Stimulated activated CD4-positive, alpha-beta T cell treated with anti-CD3 and anti-CD28 coated beads, Interleukin-1b, Interleukin-23, amount 100 ng/mL, for 24 hours (primary cell): ENCODE measurements at places on chromosomes 13 and 19.

GRCh38 chr19:10004617-10005016, 5.7 kb downstream of the COL5A3 start:
- DNase-seq, result no peak

- DNase-seq, result no peak
These were observed 49.8 kb upstream of the SLC7A9 start for GRCh38 chr19:32919365-32919764.

GRCh38 chr19:28843761-28844492, 369.0 kb downstream of the UQCRFS1 start:
- DNase-seq, result no peak

GRCh38 chr19:58107778-58108545, 9.9 kb upstream of the ZSCAN18 start:
- no peak for DNase-seq

DNA sequence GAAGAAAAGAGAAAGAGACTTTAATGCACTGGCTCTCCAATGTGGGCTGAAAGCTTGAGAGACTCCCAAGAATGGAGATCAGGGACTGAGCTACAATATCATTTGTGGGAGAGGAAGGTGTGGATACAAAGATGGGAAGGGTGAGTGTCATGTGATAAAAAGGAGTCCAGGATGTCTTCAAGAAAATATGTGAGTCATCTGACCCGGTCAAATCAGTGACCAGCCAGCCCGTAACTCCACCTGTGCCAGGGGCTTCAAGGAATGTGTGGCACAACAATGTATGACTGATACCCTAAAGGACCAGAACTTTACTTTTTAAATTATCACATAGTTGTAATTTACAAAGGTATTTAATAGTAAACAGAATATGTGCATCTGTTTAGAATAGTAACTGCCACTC, 97.2 kb downstream of the DOCK9 start:
- no peak for DNase-seq

- no peak for DNase-seq
These were observed 27.2 kb downstream of the ATP4B start for GRCh38 chr13:113630804-113631203.

DNA sequence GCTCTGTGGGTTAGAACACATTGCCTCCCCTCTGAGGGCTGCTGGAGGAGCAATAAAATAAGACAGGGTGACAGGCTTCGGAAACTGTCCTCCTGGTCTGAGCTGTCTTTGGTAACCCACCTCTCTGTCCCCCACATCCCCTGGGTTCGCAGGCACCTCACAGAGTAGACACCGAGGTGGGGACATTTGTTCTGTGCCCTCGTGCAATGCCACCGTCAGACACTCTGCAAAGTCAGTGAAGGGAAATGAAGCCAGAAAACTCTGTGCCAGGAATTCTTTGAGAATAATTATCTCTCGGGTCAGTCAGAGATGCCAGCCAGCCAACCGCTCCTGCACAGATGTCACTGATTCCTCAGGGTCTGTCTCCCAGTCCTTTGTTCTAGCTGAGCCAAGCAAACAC, 493.6 kb downstream of the FOXO1 start:
- DNase-seq, result no peak

- no peak for DNase-seq
These were observed 268.5 kb downstream of the B3GLCT start for GRCh38 chr13:31468114-31468902.

GRCh38 chr13:30714629-30715371, 20.5 kb upstream of the ALOX5AP start:
- no peak for DNase-seq

DNA sequence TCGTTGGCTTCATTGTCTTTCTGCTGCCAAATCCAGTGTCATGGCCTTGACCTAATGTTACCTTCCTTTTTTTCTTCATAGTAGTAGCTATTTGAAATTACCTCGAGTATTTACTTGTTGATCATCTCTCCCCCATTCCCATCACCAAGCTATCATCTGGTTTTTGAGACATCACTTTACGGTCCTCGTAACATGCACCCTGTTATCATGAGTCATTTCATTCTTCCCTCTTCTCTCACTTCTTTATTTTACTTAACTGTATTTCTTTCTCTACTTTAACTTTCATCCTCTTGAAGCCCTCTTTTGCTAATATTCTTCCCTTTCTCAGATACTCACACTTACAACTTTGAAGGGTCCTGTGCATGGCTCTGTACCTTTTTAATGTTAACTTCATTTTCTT, 31.8 kb downstream of the TPP2 start:
- no peak for DNase-seq

DNA sequence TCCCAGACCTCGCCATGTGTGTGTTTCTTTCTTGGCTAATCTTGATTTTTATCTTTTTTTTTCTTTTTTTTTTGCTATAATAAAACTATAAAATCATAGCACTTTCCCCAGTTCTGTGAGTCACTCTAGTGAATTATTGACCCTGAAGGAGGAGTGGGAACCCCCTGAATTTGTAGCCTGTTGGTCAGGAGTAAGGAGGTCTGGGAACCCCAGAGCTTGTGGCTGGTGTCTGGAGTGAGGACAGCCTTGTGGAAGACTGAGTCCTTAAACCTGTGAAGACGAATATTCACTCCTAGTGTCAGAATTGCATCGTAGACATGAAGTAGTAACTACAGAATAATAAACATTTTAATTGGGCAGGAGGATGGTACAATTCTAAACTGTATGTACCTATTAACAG, 7.4 kb downstream of the EID2B start:
- no peak for DNase-seq

DNA sequence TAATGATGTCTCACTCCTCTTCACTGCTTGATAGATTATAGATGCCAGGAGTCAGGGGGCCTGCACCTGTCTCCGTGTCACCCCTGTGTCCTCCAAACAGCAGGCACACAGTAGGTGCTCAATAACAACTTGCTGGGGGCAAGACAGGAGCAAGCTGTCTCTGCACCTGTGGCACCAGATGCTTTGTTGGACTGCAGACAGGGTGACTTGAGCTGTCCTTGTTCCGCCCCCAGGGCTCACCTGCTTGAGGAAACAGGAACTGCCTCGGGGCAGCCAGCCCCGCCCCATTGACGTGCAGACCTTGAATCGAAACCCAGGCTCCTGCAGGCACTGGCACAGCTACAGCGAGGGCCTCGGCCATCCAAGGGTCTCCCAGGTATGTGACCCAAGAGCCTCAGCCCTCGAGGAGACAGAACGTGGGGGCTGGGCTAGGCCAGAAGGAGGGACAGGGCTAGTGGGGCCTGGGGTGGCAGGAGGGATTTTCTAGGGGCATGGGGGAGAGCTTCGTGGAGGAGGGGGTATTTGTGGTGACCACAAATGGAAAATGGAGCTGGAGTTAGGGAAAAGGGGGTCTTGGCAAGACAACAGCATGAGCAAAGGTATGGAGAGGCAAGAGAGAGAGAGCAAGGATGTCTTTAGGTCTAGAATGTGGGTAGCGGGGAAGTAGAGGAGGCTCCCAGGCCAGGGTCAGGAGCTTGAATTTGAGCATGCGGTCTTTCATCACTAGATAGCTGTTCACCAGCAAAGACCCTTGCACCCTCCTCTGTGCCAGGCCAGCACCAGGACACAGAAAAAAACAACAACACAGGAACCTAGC, at the start of gene HSH2D:
Gene HSH2D, plus strand, starts transcription at position 287 of the 817 bp plus-strand sequence. CDS start 5,066 bp downstream, outside the sequence.
- peak; percentile 44 for DNase-seq

GRCh38 chr13:40863723-40864122, 74.3 kb downstream of the SLC25A15 start:
- DNase-seq, result no peak

- no peak for DNase-seq
These were observed 85.1 kb downstream of the FNDC3A start for GRCh38 chr13:49060678-49061387.

DNA sequence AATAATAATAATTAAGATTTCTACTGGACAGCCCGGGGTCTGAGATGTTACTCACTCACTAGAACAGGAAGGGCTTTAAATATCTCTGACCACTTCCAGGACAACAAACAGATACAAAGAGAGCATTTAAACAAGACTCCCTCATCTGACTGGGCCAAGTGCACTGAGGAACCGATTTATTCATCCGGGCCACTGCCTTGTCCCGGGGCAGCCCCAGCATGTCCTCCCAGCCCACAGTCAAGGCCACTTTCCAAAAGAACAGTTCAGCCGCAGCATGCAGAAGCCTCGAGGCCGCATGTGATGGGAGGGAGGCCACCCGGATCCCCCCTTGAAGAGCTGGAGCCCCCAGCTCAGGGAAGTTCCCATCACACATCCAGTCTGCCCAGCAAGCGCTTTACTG, 30.5 kb downstream of the MLLT1 start:
- DNase-seq, result no peak

GRCh38 chr13:109126891-109127641, 497.7 kb downstream of the MYO16 start:
- DNase-seq, result no peak

- no peak for DNase-seq
These were observed 46.6 kb downstream of the MBNL2 start for GRCh38 chr13:97268772-97269171.

- no peak for DNase-seq
These were observed 4.9 kb downstream of the HNRNPUL1 start for GRCh38 chr19:41269055-41269454.

GRCh38 chr13:38530492-38530891, 156.4 kb upstream of the FREM2 start:
- no peak for DNase-seq

GRCh38 chr19:3343619-3344502, 22.5 kb upstream of the NFIC start:
- no peak for DNase-seq

GRCh38 chr13:109389456-109389855, 396.9 kb downstream of the IRS2 start:
- no peak for DNase-seq

DNA sequence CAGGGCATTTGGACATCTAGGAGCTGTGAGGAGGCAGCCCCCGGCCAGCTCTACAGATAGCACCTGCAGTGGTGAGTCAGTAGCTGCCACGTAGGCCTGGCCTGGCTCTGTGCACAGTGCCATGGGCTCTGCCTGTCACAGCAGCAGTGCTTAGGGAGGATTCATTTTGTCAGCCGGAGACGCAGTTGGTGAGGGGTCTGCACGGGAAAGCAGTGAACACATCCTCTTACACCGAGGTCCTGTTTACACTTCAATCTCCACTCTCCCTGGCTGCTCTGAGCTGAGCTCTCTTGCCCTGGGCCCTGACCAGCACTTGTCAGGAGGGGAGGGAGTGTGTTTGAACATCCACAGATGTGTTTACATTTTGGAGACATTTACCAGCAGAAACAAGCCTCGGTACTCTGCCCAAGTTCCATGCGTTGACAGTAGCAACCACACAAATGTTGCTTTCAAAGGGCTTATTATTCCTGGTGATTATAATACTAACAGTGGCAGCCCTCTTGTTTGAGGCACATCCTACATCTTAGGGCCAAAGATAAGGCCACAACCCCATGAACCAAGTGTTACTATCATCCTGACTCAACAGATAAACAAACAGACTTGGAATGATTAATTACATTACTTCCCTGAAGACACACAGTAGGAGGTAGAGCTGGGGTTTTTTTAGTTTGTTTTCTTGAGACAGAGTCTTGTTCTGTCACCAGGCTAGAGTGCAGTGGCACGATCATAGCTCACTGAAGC, 148.9 kb downstream of the USP12 start:
- DNase-seq, result no peak

- no peak for DNase-seq
These were observed 81.6 kb upstream of the CSNK1A1L start for GRCh38 chr13:37187105-37187504.

- no peak for DNase-seq
These were observed 1.5 kb downstream of the AMER2 start for GRCh38 chr13:25170554-25171111.

DNA sequence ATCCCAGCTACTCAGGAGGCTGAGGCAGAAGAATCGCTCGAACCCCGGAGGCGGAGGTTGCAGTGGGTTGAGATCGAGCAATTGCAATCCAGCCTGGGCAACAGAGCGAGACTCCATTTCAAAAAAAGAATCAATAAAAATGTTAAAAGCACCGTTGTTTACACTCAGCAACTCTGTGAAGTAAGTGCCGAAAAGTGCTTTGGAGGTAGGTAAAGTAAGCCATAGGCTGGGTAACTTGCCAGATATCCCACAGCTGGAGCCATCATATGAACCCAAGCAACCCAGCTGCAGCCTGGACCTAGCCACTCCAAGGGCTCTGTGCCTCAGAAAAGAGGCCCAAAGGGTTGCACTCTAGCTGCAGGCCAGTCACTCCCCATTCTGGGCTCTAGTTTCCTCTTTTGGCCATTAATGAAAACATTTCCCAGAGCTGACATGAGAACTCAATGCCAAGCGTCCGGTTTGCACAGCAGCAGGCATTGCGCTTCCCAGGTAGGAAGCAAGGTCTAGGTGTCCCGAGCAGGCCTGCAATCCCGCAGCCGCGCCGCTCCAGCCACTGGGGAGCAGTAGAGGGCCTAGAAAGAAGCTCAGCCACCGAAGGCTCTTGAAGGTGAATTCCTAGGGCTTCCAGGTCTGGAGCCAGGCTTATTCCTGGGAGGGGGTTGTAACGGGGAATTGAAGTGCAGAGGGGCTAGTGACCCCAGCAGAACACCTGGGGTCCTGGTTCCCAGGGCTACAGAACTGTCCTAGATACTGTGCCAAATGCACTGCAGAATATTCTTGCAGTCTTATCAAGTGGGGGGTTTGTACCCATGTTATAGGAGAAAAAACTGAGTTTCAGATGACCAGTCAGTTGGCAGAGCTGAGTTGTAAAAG, 4.1 kb upstream of the CD79A start:
- DNase-seq, result peak; percentile 50

- DNase-seq, result peak; percentile 17
These were observed 60.4 kb downstream of the ADGRE1 start for GRCh38 chr19:6947745-6948144.

GRCh38 chr13:62093984-62094780, 678.5 kb upstream of the PCDH20 start:
- DNase-seq, result no peak

DNA sequence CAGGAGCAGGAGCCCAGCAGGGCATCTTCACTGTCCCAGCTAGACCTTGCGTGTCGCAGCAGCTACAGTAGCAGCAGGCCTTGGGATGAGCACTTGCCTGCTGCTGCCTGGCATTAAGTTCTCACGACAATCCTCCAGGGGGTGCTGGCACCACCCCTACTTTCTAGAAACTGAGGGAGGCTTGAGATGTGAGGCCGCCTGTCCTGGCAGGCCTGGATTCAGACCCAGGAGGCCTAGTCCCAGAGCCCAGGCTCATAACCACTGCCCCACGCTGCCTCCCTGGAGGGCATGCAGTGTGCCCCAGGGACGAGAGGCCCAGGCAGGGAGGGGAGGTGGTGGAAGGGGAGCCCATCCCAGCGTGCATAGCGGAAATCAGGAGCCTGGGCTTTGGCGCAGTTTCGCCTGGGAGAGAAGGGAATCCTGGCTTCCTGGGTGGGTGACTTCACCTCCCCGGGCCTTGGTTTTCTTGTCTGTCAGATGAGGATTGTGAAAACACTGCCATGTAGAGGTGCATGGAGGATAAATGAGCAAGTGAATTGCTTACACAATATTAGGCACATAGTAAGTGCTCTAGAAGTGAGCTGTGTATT, 26.1 kb downstream of the PPP5C start:
- DNase-seq, result no peak

GRCh38 chr13:40126306-40127085, 471.0 kb downstream of the COG6 start:
- no peak for DNase-seq
